HCT116 (cell line): ENCODE measurements at places on chromosomes 16 and 17. TPM values are rescaled to one million over a fixed set of nuclear protein-coding genes. Genes with fewer than 3 reads are reported as not detected.

GUCY2D gene
- 1.4 TPM for total RNA-seq

NOD2 gene
- total RNA-seq: 5.4 TPM

TNK1 gene
- 16.8 TPM for total RNA-seq

CES4A gene
- not detected for total RNA-seq

SYT17 gene
- 10.3 TPM for total RNA-seq

TOP2A gene
- total RNA-seq: 141 TPM

SPHK1 gene
- 4.6 TPM for total RNA-seq

HBA1 gene
- 4.9 TPM for total RNA-seq

TBC1D26 gene
- total RNA-seq: 1.1 TPM

PDP2 gene
- 19.9 TPM for total RNA-seq

FOXN1 gene
- total RNA-seq: not detected

CCDC78 gene
- total RNA-seq: 22.9 TPM

CCR7 gene
- 0.69 TPM for total RNA-seq

WNK4 gene
- total RNA-seq: 4.5 TPM

CLDN7 gene
- 286 TPM for total RNA-seq

HP gene
- 18.1 TPM for total RNA-seq

MT1E gene
- total RNA-seq: 383 TPM

MT1F gene
- 7.3 TPM for total RNA-seq

ALDH3A1 gene
- 0.86 TPM for total RNA-seq

ENPP7 gene
- not detected for total RNA-seq

ARL5C gene
- not detected for total RNA-seq

GJD3 gene
- not detected for total RNA-seq

SLC2A4 gene
- 2.5 TPM for total RNA-seq

MAP2K6 gene
- total RNA-seq: 0.22 TPM

C17orf107 gene
- total RNA-seq: 1.7 TPM

VTN gene
- 1.5 TPM for total RNA-seq

SMIM22 gene
- total RNA-seq: 3.3 TPM

ASGR2 gene
- total RNA-seq: 0.32 TPM

ZG16B gene
- 2.3 TPM for total RNA-seq

NAT9 gene
- total RNA-seq: 88.7 TPM
